ENCODE measurements at places on chromosomes 6 and 20.

DNA sequence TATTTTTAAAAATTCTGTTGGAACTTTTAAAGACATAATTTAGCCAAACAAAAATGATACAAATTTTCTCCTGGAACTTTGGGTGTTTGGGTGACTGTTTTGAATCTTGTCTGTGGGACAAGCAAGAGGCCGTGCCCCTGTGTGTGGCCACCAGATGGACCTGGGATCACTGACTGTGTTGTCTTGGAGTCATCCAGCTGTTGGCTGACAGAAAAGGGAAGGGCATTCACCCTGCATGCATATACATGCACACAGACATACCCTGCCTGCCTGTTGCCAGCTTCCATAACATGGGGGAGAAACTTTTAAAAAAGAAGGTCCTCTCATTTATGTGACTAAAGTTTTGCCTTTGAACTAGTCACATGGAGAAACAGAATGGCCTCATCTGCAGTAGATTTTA is 72.7 kb downstream of the BLOC1S5 start:
- no peak for DNase-seq

- no peak for DNase-seq
These were observed 15.7 kb downstream of the GSTA3 start for GRCh38 chr6:52893803-52894202.

DNA sequence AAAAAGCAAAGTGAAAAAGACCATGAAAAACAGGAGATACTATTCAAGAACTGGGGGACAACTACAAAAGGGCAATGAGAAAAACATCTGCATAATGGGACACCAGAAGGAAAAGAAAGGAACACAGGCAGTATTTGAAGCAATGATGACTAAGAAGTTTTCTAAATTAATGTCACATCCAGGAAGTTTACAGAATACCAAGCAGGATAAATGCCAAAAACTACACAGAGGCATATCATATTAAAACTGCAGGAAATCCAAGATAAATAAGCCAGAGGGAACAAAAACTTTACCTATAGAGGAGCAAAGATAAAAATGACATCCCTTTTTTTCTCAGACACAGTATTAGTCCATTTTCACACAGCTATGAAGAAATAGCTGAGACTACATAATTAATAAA is 193.0 kb downstream of the ERMARD start:
- no peak for DNase-seq

- DNase-seq, result no peak
These were observed 185.9 kb downstream of the PDE7B start for GRCh38 chr6:136037242-136037875.

DNA sequence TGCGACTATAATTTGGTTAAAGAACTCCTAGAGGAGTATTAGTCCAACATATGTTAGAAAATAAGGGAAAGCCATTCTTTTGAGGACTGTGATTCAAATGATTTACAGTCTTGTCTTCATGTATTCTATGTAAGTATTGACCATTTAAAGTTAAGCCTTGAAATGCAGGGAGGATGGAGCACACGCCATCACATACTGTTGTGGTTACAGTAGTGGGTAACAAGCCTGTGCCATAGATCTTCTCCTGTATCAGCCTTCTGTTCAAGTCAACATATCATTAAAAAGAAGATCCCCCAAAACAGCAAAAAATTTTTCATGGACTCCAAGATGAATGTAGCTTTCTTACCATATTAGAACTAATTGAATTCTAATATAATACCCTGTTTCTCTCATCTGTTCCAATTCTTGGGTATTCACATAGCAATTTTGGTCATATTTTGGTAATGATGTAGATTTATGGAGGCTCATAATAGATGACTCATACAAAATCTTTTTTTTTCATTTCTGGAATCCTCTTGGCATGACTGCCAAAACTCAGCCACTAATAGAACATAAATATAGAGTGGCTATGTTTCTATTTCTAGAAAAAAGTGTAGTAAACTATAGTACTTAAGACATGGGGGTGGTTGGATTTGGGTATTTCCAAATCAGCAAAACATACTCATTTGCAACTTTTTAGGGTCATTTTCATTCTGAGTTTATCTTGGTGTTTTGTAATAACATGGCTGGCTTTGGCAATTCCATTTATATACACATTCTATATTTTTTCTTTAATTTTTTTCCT is 413.5 kb downstream of the BCKDHB start:
- no peak for DNase-seq

DNA sequence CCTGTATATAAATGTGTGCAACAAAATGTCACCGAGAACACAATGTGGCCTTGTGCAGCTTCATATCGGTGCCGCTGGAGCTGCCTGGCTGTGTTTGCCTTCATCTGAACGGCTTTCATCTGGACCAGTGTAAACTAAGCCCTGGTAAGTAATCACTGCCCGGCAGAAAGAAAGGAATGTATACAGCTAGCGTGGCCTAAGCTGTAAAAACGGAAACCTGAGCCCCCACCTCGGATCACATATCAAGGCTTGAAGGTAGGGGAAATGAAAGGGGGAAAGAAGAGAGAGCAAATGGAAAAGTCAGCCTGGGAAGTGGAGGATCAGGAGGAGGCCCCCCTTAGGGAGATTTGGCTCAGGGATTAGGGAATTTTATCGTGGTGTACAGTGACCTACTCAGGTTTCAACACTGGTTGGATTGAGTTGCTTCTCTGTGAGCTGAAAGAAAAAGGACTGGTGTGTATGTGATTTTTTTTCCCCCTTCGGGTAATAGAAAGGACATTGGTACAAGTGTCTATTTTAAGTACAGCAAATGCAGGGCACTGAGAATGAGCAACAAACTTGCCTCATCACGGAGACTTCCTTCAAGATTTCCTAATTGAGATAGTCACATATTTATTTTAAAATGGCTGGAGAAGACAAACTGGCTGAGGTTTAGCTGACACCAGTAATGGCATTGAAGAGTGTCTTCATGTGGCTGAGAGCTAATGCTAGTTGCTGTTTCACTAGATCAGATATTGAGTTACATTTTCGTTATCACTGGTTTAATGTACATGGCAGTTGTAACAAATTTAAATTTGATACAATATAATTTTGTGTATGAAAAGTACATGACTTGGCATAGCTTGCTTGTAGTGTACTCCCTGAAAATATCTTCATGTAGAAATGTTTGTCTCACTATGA is 3.5 kb downstream of the SOBP start:
- DNase-seq, result peak; percentile 73

DNA sequence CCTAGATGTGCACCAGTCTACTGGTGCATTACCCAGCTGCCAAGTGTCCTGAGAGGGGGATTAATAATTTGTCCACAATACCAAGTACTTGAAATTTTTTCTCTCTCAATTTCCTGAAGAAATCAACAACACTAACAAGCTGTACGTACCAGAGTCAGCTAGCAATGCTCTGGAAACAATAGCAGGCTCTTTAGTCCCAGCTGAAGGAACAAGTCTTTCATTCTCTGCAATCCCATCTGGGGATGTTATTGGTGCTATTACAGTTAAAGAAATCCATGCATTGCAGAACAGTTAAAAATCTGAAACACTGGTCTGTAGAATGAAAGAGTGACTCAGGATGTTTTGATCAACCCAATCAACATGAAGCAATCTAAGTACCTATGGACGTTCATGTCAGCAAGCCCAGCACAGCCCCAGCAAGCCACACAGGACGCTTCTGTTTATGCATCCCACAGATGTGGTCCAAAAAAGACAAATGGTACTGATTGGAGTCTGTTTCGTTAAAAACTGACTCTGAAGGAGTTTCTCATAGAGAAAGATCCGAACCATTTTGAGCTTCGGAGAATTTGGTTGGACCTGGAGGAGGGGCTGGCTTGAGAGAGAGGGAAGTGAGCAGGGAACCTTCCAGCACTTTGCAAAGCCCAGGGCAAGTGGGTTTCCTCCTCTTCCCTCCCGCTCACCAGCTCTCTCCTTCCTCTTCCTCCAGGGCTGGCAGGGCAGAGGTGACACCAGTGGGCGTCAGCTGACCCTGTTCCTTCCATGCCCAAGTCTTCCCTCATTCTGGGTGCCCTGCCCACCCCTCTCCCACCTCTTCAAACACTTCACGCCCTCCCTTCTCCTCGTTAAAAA is 11.9 kb downstream of the PRR18 start:
- no peak for DNase-seq

DNA sequence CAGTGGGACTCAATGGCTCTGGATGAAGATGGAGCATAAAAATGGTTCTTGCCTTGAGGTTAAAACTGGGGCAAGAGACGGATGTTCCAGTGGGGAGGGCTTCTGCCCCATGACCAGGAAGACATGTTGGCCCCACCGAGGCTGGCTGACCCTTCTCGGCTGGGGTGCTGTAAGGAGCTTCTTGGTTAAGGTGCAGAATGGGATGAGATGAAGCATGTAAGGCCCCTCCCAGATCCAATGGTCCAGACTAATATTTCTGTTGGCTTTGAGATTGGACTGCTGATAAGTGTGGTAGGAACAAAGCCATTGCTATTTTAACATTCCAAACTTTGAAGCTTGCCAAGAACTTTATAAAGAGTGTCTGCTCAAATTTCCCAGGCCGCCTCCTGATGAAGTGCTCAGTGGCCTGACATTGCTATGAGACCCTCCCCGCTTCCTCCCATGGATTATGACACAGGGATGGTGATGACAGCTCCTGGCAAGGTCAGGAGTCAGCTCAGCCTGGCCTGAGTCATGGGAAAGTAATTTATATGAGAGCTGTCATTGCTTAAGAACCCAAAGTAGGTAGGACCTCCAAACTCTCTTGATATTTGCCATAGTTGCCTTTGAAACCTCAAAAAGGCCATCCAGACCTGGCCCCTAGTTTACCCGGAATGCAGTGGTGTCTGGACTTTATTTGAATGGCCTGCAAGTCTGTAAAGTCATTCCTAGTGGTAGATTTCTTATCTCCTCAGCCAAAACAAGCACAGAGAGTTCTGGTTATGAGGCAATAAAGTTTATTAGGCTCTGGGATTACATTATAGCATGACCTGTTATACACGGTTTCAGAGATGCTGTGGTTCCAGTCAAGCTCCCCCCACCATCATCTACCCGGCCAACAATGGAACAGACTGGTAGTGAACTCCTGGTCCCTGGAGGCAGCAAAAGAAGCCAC is 55.2 kb downstream of the TGM2 start:
- no peak for DNase-seq

- DNase-seq, result no peak
These were observed 34.6 kb downstream of the EDN1 start for GRCh38 chr6:12324748-12325147.

- DNase-seq, result peak; percentile 85
These were observed 93.1 kb downstream of the CHD6 start for GRCh38 chr20:41524980-41525613.

- no peak for DNase-seq
These were observed 36.0 kb upstream of the FOXO3 start for GRCh38 chr6:108524528-108525248.

DNA sequence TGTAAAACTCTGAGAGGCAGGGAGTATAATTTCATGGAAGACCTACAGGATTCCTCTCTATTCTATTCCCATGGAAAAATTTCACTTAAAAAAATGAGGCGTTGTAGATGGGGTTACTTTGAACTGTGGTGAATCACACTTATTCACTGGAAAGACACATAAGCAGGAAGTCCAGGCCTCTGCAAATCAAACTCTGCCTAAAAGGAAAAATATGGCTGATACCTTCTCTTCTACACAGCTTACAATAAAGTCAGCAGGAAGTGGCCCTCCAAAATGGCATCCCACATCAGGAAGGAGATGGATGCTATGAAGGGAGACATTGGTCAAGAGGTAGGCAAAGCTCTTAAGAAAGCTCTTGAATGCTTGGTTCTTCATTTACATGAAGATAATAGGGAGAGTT is 115.9 kb downstream of the FYN start:
- DNase-seq, result no peak

DNA sequence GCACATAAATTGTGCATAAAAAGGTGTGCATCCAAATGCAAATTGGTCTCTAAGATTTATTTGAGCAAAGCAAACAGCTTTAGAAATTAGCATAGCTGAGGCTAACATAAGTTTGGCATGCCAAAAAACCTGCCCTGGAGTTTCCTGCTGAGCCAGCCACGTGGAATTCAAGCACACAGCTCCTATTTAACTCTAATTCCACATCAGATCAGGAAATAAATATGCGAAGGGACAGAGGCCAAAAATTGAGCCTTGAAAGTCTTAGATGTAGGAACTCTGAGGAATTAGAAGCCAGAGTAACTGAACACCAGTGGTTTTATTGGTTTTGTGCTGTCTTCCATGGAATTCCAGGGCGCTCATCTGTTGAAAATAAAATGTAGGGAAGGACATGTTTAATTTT is 19.6 kb downstream of the SOBP start:
- no peak for DNase-seq

DNA sequence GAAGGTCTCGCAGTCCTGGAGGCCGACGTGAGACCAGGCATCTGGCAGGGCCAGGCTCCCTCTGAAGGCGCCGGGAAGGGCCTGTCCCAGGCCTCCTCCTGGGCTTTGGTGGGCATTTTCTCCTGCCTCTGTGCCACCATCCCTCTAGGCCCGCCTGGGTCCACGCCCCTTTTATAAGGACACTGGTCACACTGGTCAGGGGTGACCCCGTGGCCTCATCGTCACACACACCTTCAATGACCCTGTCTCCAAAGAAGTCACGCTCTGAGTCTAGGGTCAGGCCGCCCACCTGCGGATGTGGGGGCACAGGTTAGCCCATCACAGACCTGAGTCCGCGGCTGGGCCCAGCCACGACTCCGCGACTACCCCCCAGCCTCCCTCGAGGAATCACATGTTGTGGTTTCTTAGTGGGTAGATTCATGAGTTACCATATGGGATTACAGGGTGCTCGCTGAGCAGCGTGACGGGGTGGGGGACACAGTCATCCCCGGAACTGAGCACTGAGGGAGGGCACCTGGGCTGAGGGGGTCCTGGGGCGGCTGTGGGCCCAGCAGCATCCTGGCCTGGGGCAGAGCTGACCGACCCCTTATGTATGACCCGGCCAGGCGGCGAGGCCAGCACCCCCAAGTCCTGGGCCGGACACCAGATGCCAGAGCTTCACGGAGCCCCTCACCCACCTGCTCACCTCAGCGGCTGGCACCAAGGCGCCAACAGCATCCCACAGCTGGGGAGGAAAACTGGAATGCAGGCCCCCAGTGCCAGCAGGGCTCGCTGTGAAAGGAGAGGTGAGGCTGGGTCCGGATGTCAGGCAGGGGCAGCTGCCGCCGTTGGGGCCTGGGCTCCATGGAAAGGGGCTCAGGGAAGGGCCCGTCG is 115.9 kb downstream of the DLL1 start:
- DNase-seq, result no peak

DNA sequence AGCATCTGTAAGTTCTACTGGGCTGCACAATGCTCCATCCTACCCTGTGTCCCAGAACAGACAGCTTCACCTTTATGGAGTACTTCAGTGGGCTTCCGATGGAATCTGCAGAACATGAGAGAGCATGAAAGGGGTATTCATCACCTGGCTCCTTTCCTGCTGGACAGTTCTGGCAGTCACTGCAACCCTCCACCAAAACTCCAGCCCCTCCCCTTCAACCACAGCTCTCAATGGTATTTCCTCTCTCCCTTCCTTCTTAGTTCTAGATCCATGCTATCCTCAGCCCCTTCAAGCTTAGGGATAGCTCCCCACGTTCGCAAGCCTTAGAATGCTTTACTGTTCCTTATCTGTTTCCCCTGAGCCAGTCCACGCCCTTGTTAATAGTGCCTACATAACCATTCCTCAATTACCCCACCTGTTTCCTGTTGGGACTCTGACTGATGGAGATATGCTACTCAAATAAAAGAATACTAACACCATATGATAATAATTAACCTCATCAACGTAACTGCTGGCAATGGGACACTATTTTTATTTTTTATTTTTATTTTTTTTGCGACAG is 26.8 kb downstream of the TRAM2 start:
- no peak for DNase-seq

GRCh38 chr20:34006619-34007018 is 12.9 kb downstream of the RALY start:
- no peak for DNase-seq

GRCh38 chr6:4164117-4164442 is 28.7 kb upstream of the ECI2 start:
- DNase-seq, result no peak
